ENCODE measurements at places on chromosomes 6 and 20.

DNA sequence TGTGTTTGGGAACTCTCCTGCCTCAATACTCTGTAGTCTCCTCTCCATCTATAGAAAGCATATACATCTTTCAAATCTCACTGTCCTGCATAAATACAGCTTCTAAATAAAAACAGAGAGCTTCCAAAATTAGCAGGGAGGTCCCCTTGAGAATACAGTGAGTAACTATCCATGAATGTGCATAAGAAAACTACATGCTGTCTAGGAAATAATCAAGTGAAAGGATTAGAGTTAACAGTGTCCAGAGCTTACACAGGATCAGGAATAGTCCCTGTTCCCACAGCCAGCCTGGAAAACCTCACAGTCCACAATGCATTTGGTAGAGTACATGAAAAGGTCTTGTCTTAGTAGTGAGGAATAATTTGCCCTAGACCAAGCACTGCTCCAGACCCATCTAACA lies 123.0 kb upstream of the POU3F2 start:
- no peak for DNase-seq

GRCh38 chr6:23179994-23180393 lies 610.6 kb downstream of the HDGFL1 start:
- no peak for DNase-seq

DNA sequence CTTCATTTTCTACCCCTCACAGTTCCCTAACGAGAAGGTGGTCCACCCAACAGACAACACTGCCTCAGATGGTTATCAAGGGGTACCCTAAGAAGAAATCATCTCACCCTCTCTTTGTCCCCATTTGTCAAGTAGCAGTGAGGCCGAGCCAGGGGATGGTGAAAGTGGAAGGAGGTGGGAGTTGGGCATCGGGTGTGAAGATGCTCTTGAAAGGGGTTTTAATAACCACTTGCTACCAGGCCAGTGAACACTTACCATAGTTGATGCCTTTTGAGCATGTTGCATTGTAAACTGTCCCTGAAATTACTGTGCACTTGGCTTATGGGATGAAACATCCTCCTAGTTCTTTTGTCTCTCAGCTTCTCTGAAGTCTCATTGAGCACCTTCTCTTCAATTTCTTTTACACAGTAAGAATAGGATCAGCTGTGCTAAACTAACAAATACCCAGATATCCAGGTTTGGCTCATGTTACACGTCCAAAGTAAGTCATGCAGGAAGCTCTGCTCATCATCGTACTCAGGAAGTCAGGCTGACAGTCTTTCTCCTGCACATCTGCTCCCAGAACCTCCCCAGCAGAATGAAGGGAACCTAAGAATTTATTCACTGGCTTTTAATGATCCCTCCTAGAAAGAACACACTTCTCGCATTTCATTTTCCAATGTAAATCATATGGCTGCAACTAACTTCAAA lies 13.3 kb downstream of the HLA-DPB1 start:
- DNase-seq = no peak

DNA sequence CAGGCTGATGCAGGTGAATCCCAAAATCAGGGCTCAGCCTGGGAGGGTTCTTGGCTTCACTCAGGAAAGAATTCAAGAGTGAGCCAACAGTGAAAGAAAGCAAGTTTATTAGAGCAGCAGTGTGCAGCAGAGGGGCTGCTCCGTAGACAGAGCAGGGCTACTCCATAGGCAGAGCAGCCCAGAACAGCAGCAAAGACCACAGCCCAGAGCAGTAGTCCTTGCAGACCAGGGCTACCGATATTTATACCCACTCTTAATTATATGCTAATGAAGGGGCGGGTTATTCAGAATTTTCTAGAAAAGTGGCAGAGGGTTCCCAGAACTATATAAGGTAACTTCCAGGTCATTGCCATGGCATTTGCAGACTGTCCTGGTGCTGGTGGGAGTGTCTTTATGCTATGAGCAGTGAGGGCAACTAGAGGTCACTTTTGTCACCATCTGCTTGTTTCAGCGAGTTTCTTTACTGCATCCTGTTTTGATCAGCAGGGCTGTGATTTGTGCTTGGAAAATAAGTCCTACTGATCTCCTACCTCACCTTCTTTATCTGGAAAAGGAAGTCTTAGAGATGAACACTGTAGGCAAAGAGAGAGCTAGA lies 39.8 kb upstream of the PTPN1 start:
- no peak for DNase-seq

GRCh38 chr20:24796236-24796635 lies 152.8 kb upstream of the CST7 start:
- no peak for DNase-seq

- no peak for DNase-seq
Observed at GRCh38 chr6:113329942-113330635, 527.1 kb upstream of the MARCKS start.

DNA sequence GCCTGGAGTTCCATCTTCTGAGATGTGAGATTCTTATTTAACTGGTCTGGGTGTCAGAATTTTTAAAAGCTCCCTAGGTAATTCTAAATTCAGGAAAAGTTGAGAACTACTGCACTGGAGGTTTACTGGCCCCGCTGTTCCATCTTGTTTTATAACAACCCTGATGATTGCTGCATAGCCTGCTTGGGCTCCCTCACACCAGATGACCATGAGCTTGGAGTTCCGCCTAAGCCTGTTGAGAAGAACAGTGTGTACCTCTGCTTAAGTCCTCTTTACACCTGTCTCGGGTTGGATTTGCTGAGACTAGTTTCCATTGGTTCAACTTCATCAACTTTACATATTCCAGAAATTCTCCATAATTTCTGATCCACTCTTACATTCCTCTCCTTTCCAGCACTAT lies 77.9 kb downstream of the FKBP5 start:
- no peak for DNase-seq

GRCh38 chr6:55536391-55536956 lies 42.5 kb downstream of the HMGCLL1 start:
- no peak for DNase-seq

Measured in upper lobe of left lung (tissue), 6 donors.